Activated CD4-positive, alpha-beta T cell treated with anti-CD3 and anti-CD28 coated beads, Interleukin-2, Interleukin-6, amounts not matched to agents 100 ng/mL and 50 ng/mL, durations not matched to agents 16 hours and 8 hours (primary cell): ENCODE measurements at places on chromosomes 6 and 20.

GRCh38 chr6:55922406-55922805 is 47.0 kb upstream of the BMP5 start:
- DNase-seq = no peak

GRCh38 chr20:26207237-26207966 is 510.7 kb upstream of the ZNF337 start:
- no peak for DNase-seq

- no peak for DNase-seq
These were observed 65.4 kb downstream of the ARHGAP18 start for GRCh38 chr6:129644567-129645015.

DNA sequence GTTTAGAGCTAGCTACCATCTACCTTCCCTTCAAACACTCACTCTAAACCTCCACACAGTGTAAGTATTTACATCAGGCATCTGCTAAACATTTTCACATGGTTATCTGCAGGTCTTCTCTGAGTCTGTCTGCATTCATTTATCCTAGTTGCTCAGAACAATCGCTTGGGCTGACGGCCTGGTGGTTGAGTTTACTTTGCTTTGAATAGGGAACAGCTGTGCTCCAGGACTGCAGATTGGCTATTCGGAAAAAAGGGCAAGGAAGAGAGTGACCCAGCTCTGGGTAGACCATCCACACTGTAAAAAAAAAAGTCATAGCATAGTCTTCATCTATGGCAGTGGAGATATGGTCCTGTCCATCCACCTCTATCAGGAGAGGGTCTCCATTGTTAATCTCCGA is 115.3 kb upstream of the ESR1 start:
- no peak for DNase-seq

GRCh38 chr20:53208110-53208832 is 236.1 kb downstream of the TSHZ2 start:
- DNase-seq = peak; percentile 8

- DNase-seq = no peak
These were observed at the start of gene ENPP3 for GRCh38 chr6:131636880-131637792. Gene ENPP3, plus strand, starts transcription at chr6:131637302. Its CDS starts 83 bp downstream, at chr6:131637385.

DNA sequence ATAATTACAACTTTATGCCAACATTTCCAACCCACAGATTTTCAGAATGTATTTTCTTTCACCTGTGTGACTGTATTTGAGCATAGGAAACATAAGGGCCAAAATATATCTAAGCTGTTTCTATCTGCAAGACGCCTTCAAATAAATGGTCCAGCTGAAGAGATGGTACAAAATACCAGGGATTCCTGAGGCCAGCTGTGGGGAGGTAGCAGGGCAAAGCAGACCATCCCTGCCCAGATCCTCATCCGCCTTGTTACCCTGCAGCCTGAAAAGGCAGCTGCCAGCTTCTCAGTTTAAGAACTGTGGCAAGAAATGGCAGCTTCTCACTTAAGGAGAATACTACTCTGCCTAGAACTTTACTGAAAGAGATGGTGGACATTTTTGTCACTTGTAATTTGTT is 143.3 kb downstream of the KHDC1L start:
- no peak for DNase-seq

DNA sequence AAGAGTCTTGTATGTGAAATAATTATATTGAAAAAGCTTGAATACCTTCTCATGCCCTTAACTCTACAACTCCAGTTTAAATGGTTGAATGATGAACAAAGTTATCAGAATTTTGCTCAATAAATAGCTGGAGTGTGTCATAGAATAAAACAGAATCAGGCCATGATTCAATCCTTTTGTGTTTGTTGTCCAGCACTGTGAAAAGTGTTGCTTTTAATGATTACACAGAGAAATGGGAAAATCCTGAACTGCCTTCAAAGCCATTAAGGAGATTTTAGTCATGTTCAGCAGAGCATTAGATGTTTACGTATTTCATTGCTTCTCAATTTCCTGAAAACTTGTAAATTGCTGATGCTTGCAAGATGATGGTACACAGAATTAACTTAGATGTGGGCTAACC is 262.9 kb upstream of the BTBD3 start:
- DNase-seq = no peak

- peak; percentile 36 for DNase-seq
These were observed 26.2 kb downstream of the SLCO4A1 start for GRCh38 chr20:62668441-62669027.

- no peak for DNase-seq
These were observed 496.8 kb upstream of the JAG1 start for GRCh38 chr20:11170565-11170964.

GRCh38 chr6:43716099-43716498 is 28.5 kb upstream of the MRPS18A start:
- no peak for DNase-seq

GRCh38 chr6:134994431-134994830 is 44.5 kb upstream of the ALDH8A1 start:
- DNase-seq = no peak

GRCh38 chr6:135600086-135600702 is 102.7 kb upstream of the AHI1 start:
- DNase-seq = no peak

DNA sequence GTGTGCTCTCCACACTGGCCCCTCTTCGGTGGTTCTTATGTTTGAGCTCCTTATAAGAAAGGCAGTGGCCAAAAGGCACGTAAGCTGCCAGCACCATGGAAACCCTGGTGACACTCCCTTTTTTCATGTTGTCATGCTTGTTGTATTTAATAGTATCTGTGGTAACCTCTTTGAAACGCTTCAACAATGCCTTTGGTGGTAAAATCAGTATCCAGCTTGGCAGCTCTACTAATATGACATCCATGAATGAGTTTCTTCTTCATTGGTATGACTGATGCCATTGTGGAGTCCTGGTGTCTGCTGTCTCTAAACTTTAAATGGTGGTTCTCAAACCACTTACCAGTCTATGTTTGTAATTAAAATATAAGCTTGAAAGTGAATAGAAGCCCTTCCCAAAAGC is 10.7 kb upstream of the MYLK2 start:
- no peak for DNase-seq

DNA sequence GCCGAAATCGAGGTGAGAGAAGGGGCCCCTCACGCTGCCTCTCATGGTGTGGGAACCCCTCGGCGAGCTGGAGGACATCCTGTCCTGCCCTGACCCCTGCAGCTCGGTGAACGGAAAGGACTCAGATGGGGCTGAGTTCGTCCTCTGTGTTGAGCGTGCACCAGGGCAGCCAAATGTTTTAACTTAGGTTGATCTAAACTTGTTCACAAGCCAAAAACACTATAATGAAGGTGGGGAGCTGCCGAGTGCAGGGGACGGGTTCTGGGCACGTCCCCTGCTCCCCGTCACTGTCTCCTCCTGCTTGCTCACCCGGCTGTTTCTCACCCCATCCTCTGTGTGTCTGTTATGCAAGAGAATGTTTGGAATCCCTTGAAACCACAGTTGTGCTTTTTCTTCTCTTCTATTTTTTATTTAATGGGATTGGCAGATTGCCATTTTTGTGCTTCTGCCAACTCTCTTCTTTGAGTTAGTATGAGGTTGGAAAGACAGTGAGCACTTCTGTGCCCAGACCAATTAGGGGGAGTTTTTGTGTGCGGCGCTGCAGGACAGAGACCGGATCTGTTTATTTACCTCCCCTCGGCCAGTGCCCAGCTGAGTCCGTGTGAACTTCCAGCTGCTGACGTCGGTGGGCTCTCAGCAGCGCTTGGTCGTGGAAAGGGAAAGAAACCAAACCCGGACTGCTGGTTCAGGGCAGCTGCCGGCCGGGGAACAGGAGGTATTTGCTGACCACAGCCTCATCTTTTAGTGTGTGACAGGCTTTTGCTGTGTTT is 158.1 kb downstream of the DTNBP1 start:
- no peak for DNase-seq

DNA sequence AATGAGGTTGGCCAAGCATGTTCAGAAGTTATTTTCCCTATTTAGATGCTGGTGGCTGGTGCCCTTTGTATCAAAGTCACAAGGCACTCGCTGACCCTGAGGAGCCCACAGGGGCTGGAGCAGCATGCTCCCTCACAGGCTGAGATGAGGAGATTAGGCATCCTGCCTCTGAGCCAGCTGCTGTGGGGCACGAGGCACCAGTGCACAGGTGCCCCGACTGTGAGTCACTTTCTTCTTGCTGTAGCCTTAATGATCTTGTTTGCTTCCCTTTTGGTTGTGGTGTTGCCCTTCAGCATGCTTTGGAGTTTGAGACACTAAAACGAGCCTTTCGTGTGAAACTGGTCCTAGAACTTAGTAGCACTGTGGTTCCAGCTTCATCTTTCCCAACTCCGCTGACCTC is 4.3 kb downstream of the PSMG4 start:
- no peak for DNase-seq

GRCh38 chr20:64011366-64011779 is 24.6 kb upstream of the C20orf204 start:
- DNase-seq = no peak

- no peak for DNase-seq
These were observed 363.6 kb downstream of the RFPL4B start for GRCh38 chr6:112710710-112711109.

DNA sequence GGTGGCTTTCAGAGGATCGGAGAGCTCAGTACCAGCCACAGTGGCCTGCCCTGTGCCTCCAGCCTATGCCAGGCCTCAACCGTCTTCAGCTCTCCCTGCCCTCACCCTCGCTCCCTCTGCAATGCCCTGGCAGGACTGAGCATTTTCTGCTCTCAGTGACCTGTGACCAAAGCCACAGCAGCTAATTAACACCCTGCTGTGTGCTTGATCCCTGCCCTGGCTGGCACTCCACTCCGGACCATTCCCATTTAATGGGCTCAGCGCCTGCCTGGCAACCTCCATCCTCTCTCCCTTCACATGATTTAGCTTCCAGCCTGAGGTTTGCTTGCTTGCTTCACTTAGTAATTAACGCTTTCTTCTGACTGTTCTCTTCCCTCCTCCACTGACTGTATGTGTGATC is 287.5 kb downstream of the LRFN2 start:
- DNase-seq = no peak

- DNase-seq = no peak
These were observed 43.6 kb downstream of the RIOK1 start for GRCh38 chr6:7433121-7433617.

GRCh38 chr6:43490523-43490939 is 13.2 kb downstream of the TJAP1 start:
- no peak for DNase-seq

GRCh38 chr6:149683256-149683859 is 34.5 kb downstream of the LATS1 start:
- DNase-seq = no peak

DNA sequence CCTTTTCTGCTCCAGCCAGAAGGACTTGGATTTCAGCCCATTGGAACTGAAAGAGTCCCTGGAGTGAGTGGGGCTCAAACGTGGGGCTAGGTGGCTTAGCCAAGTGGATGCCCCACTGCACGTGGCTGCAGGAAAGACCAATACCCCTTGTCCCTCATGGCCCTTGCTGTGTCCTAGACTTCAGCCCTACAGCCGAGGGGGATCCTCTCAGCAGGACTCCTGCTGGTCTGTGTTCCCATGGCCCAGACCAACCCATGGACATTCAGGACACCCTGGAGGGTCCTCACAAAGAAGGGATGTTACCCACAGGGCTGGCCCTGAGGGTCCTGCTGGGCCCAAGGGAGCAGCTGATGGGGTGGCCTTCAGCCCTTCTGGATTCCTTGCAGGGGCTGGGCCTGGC is 30.0 kb upstream of the PHACTR3 start:
- DNase-seq = no peak

DNA sequence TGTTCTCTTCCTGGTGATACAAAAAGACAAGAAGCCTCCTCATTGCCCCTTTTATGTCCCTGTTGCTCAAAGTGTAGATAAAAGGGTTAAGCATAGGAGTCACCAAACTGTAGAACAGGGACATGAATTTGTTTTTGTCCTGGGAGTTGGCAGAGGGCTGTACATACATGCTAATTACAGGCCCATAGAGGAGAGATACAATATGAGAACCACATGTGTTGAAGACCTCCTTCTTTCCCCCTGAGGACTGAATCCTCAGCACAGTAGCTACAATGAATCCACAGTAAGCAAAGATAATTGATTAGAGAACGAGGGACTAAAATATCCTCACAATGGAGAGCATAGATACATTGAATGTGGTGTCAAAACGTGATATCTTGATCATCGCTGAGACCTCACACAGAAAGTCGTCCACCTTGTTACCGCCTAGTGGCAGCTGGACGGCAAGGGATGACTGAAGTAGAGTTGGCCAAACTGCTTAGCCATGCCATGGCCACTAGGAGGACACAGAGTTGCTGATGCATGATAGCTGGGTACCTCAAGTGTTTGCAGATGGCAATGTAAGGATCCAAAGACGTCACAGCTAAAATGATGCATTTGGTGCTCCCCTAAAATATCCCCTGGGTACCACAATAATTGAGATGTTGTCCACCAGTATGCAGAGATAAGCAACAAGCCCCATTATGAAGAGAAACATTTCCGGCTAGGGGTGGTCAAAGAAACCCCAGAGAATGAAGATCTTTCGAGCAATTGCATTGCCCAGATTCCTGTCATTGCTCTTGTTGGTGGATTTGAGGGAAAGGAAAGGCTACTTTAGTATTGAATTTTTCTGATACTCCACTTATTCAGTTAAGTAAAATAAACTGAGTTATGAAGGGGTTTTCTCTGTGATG is 15.0 kb downstream of the OR2B3 start:
- DNase-seq = peak; percentile 21

- DNase-seq = no peak
These were observed 723 bp upstream of the ZNF451 start for GRCh38 chr6:57089265-57089664.

- no peak for DNase-seq
These were observed 12.2 kb upstream of the C6orf118 start for GRCh38 chr6:165321555-165322145.

- DNase-seq = no peak
These were observed 8.0 kb downstream of the RNF217 start for GRCh38 chr6:124970243-124970642.

DNA sequence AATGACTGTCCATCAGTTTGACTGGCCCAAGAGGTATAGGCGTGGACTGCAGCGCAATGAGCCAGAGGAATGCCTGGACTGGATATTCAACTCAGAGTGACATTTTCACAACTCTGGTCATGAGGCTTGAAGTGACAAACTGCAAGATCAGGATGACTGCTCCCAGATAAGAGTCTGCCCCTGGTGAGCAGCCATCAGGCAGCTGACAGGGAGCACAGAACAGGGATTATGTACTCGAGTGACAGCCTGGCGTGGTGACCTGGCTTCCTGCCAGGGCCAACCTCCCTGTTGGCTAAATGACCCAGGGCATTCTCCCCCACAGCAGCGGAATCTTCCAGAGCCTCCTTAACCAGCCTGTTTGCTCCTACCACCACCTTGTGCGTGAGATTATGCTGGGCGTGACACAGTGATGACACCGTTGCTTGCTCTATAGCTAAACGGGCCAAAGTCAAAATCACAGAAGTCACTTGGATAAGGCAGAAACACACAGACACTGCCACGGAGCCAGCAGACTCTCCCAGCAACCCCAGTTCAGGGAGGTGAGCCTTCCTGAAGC is 209.1 kb upstream of the JARID2 start:
- DNase-seq = no peak

GRCh38 chr20:25258476-25258805 is 10.6 kb downstream of the PYGB start:
- DNase-seq = no peak

- no peak for DNase-seq
These were observed 167.5 kb downstream of the CD83 start for GRCh38 chr6:14284969-14285590.

- no peak for DNase-seq
These were observed 57.1 kb upstream of the GATA5 start for GRCh38 chr20:62532921-62533320.
